ENCODE measurements at places on chromosomes 7 and 10.

GRCh38 chr10:114491933-114492332 lies 87.6 kb upstream of the AFAP1L2 start:
- DNase-seq = no peak

- DNase-seq = no peak
Measured at GRCh38 chr7:3070908-3071307, 27.2 kb upstream of the CARD11 start.

DNA sequence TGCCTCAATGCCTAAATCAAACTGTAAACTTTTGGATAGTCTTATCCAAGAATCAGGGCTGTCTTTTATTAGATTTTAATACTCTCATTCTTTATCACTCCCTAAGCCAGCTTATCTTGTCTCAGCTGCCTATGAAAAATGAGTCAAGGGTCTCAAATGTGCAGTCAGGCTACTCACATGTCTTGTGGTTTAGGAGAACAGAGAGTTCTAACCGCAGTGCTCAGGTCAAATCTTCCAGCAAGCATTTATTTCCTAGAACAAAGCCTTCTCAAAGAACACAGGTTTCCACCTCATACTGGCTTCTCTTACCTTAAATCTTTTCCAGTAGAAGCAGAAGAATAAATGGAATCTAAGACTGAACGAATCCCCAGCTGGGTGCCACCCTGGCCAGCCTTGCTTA lies 23.5 kb downstream of the HTR5A start:
- DNase-seq = no peak

- DNase-seq = no peak
Measured at GRCh38 chr7:88278881-88279280, 27.8 kb downstream of the STEAP4 start.

- DNase-seq = no peak
Measured at GRCh38 chr10:46522295-46523118, 34.0 kb downstream of the GPRIN2 start.

DNA sequence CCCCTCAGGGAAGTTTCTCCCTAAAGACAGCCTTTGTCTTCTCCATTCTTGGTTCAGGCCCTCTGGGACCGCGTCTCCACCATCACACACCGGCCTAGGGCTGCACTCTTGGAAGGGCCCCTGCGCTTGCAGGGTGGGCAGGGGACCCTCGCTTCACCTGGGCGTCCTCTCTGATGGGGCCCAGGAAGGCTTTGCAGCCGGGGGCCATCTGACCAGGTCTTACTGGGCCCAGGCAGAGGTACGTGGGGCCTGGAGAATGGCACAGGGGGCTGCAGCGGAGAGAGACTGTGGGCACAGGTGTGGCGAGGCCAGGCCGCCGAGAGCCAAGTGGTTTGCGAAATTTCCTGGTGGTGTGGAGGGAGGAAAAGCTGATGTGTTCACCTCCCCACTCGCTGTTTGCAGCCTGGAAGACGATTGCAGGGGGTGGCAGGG lies 44.4 kb downstream of the ALOX5 start:
- no peak for DNase-seq

DNA sequence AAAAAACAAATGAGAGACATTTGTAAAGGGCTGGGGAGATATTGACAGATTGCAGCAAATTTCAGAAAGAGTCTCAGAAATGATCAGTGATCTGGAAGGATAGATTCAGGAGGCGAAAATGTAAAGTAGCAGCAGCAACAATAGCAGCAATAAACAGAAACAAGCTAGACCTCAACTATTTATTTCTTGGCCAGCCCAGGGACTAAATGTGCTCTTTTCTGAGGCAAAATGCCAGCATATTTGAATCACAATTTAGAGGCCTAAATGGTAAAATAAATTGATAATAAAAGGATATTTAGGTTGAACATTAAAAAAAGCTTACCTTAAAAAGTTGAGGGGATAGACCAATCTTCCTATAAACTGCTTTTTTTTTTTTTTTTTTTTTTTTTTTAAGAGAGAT lies 134.6 kb upstream of the ITGB1 start:
- DNase-seq = no peak

GRCh38 chr10:46290101-46290886 lies 3.5 kb downstream of the ANTXRL start:
- no peak for DNase-seq

DNA sequence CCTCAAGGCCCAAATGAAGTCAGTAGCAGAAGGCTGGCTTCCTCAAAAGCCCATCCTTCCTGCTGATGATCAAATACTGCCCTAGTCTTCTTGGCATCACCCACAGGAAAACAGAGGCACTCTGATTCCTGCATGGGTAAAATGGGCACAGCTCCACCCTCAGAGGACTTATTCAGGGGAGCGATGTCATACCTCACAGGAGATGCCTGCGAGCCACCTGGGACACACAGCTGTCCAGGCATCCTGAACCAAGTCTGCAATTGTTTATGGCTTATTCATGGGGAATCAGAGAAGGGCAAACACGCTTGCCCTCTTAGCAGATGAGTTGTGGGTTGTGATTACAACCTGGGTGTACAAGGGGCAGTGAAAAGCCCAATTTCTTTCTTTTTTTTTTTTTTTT lies 22.0 kb upstream of the LMTK2 start:
- DNase-seq = no peak

GRCh38 chr7:82778021-82778420 lies 334.4 kb upstream of the CACNA2D1 start:
- DNase-seq = no peak

GRCh38 chr10:71191551-71192076 lies 20.8 kb upstream of the UNC5B start:
- DNase-seq = no peak

DNA sequence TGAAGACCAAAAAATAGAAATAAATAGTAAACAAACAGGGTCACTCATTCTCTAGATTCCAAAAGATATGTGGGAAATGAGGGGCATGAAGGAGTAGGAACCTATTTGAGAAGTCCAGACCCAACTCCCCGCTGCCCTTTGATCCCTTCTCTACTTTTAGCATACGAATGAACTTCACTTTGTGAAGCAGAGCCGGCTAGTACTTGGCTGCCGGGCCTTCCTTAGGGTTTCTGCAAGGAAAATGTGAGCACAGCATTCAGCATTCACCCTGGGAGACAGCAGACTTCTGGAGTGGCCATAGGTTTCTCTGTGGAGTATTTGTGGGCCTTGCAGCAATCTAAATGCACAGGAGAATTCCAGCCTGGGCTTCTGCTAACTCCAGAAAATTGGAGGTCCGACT lies 76.3 kb upstream of the PRKAR2B start:
- DNase-seq = no peak

GRCh38 chr7:129450295-129450694 lies 16.1 kb downstream of the STRIP2 start:
- DNase-seq = no peak

All from NCI-H1930 (cell line).